ENCODE measurements at places on chromosomes 16 and 17.

GRCh38 chr16:80298676-80299075, 242.1 kb upstream of the DYNLRB2 start:
- no peak for DNase-seq

- no peak for DNase-seq
Observed at GRCh38 chr17:60153606-60154390, 4.0 kb downstream of the CA4 start.

- no peak for DNase-seq
Observed at GRCh38 chr16:51549836-51550235, 398.8 kb upstream of the SALL1 start.

DNA sequence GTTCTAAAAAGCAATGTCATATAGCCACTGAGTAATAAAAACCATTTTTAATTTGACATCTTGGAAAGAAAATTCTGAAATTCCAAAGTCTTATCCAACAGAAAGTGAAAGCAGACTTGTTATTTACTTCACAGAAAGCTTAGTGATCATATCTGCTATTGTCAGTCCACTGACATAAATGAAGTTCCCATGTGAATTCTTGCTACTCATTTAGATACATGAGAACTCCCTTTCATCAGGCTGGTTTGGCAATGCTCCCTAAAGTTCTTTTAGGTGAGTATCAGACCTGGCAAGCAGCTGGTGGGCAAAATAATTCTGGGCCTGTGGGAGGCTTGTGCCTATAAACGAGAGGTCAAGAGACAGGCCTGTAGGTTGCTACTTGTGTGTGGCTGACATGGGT, 23.4 kb downstream of the NME2 start:
- no peak for DNase-seq

GRCh38 chr17:79389896-79390295, 221.0 kb downstream of the RBFOX3 start:
- no peak for DNase-seq

GRCh38 chr16:49969091-49970030, 55.7 kb upstream of the CNEP1R1 start:
- no peak for DNase-seq

DNA sequence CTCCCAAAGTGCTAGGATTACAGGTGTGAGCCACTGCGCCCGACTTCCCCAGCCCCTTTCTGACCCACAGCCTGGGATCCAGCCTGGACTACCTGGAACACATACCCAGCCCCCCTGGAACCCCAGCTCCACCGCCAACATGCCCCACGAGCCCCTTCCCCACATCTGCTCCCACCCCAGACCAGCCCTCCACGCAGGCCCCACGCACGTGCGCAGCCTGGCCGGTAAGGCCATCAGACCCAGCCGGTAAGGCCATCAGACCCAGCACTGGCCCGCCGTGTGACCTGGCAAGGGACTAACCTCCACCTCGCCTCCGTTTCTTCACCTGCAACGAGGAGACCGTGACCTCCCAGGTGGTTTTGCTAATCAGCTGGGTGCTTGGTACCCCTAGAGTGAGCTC, 46.5 kb downstream of the RPH3AL start:
- DNase-seq = no peak

- DNase-seq = no peak
Observed at GRCh38 chr16:19859166-19859565, 25.5 kb downstream of the GPRC5B start.

- DNase-seq = no peak
Observed at GRCh38 chr16:87851141-87851587, 18.1 kb downstream of the SLC7A5 start.
